ENCODE measurements at places on chromosomes 2 and 18.

- DNase-seq = no peak
Measured at GRCh38 chr2:133097666-133098065, 427.7 kb upstream of the LYPD1 start.

DNA sequence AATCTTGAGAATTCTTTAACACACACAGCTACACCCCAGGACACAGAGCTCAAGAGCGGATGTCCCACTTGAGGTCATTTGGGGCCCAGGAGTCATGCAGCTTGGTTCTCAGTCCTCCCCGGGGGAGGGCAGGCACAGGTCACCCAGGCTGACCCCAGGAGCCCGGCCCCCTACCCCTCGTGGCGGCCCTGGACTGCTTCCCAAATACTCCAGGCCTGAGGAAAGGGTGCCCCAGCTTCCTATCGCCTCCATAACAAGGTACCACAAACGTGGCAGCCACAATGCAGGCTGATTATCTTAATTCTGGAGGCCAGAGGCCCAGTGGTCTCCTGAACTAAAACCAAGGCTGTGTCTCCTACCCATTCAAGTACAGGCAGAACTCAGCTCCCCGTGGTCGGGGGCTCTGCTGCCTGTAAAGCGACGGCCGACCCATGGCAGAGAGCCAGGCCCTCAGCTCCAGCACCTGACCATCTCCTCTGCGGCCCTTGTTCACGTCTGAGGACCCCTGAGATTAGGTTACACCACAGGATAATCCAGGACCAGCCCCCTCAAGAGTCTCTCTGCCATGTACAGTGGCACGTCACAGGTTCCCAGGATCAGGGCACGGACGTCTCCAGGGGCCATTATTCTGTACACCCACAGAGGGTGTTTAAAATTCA, 10.5 kb downstream of the SLC66A2 start:
- no peak for DNase-seq

GRCh38 chr2:202346180-202346579, 29.9 kb upstream of the BMPR2 start:
- no peak for DNase-seq

GRCh38 chr18:48199399-48199798, 209.8 kb downstream of the ZBTB7C start:
- DNase-seq = no peak

DNA sequence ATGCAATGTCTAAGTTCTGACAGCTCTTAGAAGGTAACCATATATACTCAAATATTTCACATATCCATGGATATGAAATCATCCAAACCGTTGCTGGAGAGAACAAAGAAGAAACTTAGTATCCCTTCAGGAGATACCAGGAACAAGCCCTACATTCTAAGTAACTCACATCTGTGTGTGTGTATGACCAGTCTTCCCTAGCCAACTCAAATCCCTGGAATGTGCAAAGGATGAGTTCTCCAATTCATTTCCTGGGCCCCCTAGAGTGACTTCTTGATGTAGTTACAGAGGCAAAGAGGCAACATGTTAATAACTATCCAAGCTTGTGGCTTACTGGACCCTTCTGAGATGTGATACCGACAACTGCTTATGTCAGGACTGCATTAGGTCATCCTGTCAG, 20.1 kb downstream of the TPGS2 start:
- DNase-seq = no peak

- DNase-seq = peak; percentile 39
Measured at GRCh38 chr18:35030277-35030989, 10.8 kb upstream of the MAPRE2 start.

DNA sequence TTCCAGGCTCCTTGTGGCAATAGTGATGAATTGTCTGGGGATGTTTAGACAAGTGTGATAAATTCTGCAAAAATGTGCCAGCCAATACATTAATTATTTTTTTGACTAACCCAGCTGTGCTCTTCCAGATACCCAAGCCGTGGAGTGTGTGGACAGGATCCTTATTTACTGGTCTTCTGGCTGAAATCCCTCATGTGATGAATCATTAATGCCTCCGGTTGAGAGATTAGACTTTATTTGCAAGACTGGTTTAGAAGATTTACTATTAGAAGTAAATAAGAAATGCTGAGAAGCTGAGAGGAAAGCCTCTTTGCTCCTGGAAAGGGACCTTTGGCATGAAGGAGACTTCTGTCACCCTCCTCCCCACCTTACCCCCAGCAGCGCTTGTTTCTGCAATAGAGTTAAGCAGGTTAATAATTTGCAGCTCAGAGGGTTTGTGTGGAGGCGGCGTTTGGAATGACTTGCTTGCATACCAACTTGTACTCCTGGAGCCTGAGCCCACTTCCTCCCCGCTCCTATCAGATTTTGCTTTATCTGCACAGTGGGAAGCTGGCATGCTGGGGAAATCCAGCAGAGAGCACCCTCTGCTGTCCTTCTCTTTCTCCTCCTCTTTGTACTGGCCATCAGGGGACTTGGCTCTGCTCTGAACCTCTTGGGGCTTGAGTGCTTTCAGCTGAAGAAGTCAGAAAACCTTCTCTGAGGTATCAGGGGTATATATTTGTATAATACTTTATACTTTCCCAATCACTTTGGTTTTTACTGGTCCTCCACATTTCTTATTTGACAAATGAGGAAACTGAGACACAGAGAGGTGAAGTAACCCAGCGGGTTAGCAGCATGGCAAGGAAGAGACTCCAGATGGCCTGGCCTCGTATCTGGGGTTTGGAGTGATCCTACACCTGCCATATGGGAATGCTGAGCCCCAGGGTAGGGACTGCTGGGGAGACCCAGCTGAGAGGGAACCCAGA, 16.3 kb downstream of the SLC3A1 start:
- DNase-seq = peak; percentile 12

- no peak for DNase-seq
Measured at GRCh38 chr2:187994464-187995331, 297.0 kb upstream of the GULP1 start.

- no peak for DNase-seq
Measured at GRCh38 chr2:120110507-120110906, 97.6 kb downstream of the EPB41L5 start.

- peak; percentile 75 for DNase-seq
Measured at GRCh38 chr2:149330127-149331022, at the start of gene LYPD6. Gene LYPD6, plus strand, starts transcription at chr2:149330587. Its CDS starts 107,122 bp downstream, at chr2:149437709.

DNA sequence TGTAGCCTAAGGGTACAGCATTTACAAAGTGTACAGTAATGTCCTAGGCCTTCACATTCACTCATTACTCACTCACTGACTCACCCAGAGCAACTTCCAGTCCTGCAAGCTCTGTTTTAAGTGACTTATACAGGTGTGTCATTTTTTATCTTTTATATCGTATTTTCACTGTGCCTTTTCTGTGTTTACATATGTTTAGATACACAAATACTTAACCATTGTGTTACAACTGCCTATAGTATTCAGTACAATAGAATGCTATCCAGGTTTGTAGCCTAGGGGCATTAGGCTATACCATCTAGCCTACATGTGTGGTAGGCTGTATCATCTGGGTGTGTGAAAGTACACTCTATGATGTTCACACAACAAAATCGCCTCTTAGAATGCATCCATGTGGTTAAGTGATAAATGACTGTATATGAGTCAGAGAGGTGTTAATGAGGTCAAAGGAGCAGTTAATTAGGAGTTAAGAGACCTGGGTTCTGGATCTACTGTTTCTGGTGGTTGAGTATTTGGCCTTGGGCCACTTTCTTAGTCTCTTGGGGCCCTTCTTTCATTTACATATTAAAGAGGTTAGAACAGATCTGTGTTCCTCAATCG, 149.1 kb downstream of the GREB1L start:
- peak; percentile 76 for DNase-seq

GRCh38 chr2:16224298-16225045, 284.1 kb downstream of the MYCN start:
- no peak for DNase-seq

DNA sequence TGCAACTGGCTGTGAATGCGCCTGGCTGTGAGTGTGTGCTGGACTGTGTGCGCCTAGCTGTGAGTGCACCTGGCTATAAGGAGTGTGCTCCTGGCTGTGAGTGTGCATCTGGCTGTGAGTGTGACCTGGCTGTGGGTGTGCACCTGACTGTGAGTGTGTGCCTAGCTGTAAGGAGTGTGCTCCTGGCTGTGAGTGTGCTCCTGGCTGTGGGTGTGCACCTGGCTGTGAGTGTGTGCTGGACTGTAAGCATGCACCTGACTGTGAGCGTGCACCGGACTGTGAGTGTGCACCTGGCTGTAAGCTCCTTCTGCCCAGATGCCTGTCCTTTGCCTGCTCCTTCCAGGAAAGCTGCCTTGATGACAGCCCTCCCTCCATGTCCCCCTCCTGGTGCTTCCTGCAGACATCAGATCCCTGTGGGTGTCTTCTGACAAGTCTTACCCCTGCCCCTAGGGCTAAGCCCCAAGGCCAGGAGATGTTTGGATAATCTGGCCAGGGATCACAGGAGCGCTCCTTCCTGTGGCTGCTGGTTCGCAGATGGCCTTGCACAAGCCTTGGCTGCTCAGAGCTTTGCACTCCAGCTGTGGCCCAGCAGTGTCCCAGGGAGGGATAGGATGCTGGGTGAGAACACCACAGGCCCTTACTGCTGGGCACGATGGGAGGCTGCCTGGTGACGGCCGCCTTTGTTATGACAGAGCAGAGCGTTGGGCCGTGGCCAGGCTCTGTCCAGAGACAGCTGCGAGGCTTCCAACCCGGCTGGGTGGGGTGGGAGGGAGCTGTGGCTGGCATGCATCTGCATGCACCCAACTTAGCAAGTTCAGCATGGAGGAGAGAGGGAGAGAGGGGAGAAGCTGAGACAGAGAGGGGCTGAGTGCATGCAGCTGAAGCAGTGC, 89.9 kb downstream of the GLI2 start:
- peak; percentile 56 for DNase-seq

DNA sequence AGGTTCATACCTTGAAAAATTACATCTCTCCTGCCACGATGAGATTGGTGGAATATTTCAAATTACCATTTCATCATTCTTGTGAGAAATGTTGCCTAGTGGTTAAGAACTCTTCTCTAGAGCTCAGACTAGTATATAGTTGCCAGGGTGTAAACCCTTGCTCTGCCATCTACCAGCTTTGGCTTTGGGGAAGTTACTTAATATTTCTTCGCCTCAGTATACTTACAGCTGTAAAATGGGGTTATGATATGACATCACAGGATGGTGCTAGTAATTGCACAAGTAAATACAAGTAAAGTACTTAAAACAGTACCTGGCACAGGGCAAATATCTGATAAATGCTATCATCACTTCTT, 1.5 kb downstream of the SPOPL start:
- no peak for DNase-seq

GRCh38 chr2:74110537-74110936, 37.2 kb downstream of the BOLA3 start:
- no peak for DNase-seq

GRCh38 chr2:171524018-171524401, 1.7 kb downstream of the CYBRD1 start:
- no peak for DNase-seq

DNA sequence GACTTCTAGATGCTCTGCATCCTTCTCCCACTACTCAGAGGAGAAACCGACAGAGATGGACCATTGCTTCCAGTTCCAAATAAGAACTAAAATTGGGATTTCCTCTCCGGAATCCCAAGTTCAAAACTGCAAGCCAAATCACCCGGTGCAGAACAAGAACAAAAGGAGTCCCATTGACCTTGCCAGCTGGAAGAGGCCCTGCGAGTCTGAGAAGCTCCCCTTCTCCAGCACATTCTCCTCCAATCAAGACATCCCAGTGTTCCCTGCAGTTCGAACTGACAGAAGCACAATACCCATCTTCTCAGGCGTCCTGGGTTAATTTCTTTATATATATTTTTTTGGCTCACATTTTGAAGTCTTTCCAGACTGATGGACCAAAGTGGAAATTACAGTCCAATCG, 195.3 kb upstream of the MEIS1 start:
- no peak for DNase-seq

- no peak for DNase-seq
Measured at GRCh38 chr18:5513947-5514346, 29.9 kb downstream of the EPB41L3 start.

GRCh38 chr2:145043399-145043834, 523.5 kb upstream of the ZEB2 start:
- DNase-seq = no peak

GRCh38 chr2:102423368-102423767, 408 bp downstream of the IL18RAP start:
- DNase-seq = no peak
